ENCODE measurements at places on chromosomes 5 and 9.

GRCh38 chr5:58407042-58407719 is 52.7 kb downstream of the PLK2 start:
- no peak overlapping the region for H3K27ac ChIP-seq
- no peaks in the 10 kb centered on the region for H3K36me3 ChIP-seq
- no peak overlapping the region for H3K4me3 ChIP-seq
- peaks cover 6% of the 10 kb centered on the region for H3K27me3 ChIP-seq
- H3K4me1 ChIP-seq, result no peaks in the 10 kb centered on the region

GRCh38 chr9:121861501-121862180 is 210.2 kb downstream of the DAB2IP start:
- no peaks in the 10 kb centered on the region for H3K4me1 ChIP-seq
- H3K4me3 ChIP-seq, result no peak overlapping the region
- no peak overlapping the region for H3K27ac ChIP-seq
- DNase-seq, result no peak

DNA sequence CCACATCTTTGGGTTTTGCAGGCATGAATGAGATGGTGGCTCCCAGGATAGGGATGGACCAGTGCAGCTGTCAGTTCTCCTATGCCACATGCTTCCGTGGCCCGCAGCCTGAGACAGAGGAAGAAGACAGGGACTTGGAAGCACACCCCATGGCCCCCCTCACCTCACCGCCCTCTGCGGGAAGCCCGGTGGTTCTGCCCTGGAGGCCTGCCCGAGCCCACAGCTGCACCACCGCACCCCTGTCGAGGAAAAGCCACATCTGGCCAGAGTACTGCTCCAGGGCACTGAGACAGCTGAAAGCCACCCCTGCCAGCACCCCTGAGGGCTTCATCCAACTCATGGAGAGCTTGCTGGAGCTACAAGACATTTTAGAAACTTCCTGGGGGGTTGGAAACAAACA is 7.6 kb upstream of the TRMT10B start:
- H3K27ac ChIP-seq, result no peak overlapping the region
- H3K27me3 ChIP-seq, result peaks cover 2% of the 10 kb centered on the region
- no peaks in the 10 kb centered on the region for H3K36me3 ChIP-seq
- no peak overlapping the region for H3K4me3 ChIP-seq

- H3K27me3 ChIP-seq, result no peaks in the 10 kb centered on the region
- no peak for DNase-seq
Measured at GRCh38 chr9:136541709-136542108, 4.1 kb downstream of the NOTCH1 start.

GRCh38 chr9:136857581-136858412 is 5.7 kb downstream of the MAMDC4 start:
- no peak overlapping the region for H3K27ac ChIP-seq
- H3K36me3 ChIP-seq, result peaks cover 4% of the 10 kb centered on the region
- H3K4me1 ChIP-seq, result peaks cover 1% of the 10 kb centered on the region
- no peak for DNase-seq
- H3K4me3 ChIP-seq, result no peak overlapping the region

GRCh38 chr5:80284720-80285119 is 28.9 kb upstream of the SERINC5 start:
- H3K4me3 ChIP-seq, result no peak overlapping the region
- H3K36me3 ChIP-seq, result no peaks in the 10 kb centered on the region

DNA sequence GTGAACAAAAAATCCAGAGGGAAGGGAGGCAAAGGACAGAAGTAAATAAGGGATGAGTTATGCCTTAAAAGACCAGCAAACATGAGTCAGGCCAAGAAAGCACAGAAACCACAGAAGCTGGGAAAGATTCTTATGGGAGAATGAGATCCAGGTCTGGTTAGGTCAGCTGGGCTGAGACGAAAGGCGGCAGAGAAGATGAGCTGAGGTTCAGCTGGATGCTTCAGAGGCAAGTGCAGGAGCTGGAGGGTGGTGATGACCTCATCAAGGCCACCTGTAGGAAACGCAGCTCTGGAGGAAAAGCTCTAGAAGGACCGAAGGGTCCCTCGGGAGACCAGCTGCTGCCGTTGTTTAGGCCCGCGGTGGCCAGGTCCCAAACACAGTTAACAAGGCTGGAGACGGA is 152.0 kb downstream of the MYO10 start:
- peaks cover 15% of the 10 kb centered on the region for H3K27me3 ChIP-seq
- H3K27ac ChIP-seq, result no peak overlapping the region
- DNase-seq, result no peak
- no peak overlapping the region for H3K4me3 ChIP-seq

GRCh38 chr9:8158574-8158973 is 359.0 kb upstream of the DMAC1 start:
- DNase-seq, result no peak
- no peak overlapping the region for H3K4me3 ChIP-seq
- H3K4me1 ChIP-seq, result no peaks in the 10 kb centered on the region
- H3K27me3 ChIP-seq, result no peaks in the 10 kb centered on the region

GRCh38 chr5:106014262-106014661 is 1656.5 kb downstream of the EFNA5 start:
- H3K4me1 ChIP-seq, result no peaks in the 10 kb centered on the region
- DNase-seq, result no peak
- H3K27me3 ChIP-seq, result no peaks in the 10 kb centered on the region
- no peaks in the 10 kb centered on the region for H3K36me3 ChIP-seq
- no peak overlapping the region for H3K4me3 ChIP-seq

DNA sequence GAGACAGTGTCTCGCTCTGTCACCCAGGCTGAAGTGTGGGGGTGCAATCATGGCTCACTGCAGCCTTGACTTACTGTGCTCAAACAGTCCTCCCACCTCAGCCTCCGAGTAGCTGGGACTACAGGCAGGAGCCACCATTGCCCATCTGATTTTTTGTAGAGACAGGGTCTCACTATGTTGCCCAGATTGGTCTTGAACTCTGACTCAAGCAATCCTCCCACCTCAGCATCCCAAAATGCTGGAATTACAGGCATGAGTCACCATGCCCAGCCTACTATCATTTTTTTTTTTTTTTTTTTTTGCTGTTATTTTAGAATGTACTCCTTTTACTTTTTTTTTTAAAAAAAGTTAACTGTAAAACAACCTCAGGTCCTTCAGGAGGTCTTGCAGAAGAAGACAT is 449.0 kb downstream of the CCDC171 start:
- no peaks in the 10 kb centered on the region for H3K4me1 ChIP-seq
- H3K4me3 ChIP-seq, result no peak overlapping the region
- no peaks in the 10 kb centered on the region for H3K27me3 ChIP-seq
- H3K27ac ChIP-seq, result no peak overlapping the region
- DNase-seq, result no peak

DNA sequence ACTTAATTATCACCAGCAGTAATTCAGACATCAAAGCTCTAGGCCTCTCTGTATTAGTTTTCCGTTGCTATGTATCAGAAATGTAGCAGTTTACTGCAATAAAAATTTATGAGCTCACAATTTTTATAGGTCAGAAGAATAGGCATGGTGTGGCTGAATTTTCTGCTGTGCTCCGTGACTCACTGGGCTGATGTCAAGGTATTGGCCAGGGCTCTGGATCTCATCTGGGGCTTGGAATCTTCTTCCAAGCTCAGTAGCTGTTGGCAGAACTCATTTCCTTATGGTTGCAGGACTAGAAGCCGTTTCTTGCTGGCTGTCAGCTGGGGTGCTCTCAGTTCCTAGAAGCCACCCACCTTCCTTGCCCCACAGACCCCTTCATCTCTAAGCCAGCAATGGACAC is 66.3 kb downstream of the PSAT1 start:
- H3K27ac ChIP-seq, result no peak overlapping the region
- DNase-seq, result no peak
- no peaks in the 10 kb centered on the region for H3K4me1 ChIP-seq
- H3K27me3 ChIP-seq, result no peaks in the 10 kb centered on the region
- no peaks in the 10 kb centered on the region for H3K36me3 ChIP-seq
- no peak overlapping the region for H3K4me3 ChIP-seq

DNA sequence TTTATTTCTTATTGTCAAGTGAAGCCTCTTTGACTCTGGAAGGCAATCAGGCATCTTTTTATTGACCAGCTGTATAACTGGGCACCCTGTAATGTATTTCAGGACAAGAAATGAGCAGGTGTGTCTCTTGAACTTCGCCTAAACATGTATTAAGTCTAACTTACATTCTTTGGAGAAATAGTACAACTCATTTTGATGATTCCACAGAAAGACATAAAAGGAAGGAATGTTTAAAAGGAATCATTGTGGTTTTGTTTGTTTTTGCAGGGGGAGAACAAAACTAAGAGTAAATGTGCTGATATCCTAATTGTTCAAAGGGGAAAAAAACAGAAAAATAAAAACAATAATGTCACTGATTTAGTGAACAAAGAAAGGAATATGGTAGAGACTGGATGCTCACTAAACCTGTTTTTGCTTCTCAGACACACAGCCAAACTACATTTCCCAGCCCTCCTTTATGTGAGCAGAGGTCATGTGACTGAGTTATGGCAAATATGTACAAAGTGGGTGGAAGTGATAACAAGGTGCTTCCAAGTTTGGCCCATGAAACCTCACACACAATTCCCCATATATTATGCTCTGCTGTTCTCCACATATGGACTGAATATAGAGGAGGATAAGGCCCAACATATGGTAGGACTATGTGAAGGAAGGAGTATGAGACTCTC is 150.6 kb upstream of the ACOT12 start:
- H3K36me3 ChIP-seq, result peaks cover 14% of the 10 kb centered on the region
- H3K4me3 ChIP-seq, result no peak overlapping the region
- peaks cover 13% of the 10 kb centered on the region for H3K4me1 ChIP-seq
- no peak for DNase-seq
- no peaks in the 10 kb centered on the region for H3K27me3 ChIP-seq

Measured in activated CD4-positive, alpha-beta memory T cell treated with anti-CD3 and anti-CD28 coated beads, Interleukin-2, amount 10 ng/mL, durations not matched to agents 7 days and 5 days (primary cell).